Stimulated activated CD4-positive, alpha-beta T cell treated with anti-CD3 and anti-CD28 coated beads, TNF-alpha, amount 100 ng/mL, for 1 hour (primary cell): ENCODE measurements at places on chromosomes 3 and 15.

DNA sequence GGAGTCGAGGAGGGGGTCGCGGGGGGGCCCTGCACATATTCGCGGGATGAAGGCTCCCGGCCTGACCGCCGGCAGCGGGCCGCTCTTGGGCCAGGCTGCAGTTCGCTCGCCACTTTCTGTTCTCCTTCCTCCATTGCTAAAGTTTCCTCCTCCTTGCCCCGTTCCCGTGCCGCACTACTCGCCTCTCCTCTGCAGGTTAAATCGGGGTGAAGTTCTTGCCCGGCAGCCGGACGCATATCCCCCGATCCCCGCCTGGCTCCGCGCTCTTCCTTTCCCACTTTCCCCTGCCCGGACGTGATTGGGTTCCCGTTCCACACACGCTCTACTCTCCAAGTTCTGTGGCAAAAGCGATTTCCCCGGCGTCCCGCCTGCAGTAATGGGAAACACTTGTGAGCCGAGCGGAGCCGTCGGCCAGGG, 556 bp downstream of the CRYBG3 start:
- no peak for DNase-seq

DNA sequence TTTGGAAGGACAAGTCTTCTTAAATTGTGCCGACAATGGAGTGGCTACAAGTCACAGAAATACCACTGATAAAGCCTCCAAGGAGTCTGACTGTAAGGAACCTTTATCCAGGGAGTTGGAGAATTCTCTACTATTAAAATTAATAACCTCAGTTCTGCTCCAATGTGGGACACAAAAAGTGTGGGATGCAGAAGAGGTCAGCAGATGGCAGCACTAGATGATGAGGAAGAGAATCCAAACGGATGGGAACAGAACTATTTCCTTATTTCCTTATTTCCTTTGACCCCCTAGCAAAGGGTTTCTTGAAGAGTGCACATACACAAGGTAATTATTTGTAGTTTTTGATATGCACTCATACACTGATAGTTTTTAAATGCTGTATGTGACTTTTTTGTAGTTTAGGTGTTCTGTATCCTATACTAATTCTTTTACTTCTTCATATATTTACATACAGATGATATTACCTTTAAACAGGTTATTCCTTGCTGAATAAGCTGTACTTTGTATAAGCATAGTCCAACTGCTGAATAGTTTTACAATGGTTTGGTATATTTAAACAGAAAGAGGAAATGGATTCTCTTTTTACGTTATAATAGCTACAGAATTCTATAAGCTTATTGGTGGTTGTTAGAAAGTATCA, 25.6 kb upstream of the NLGN1 start:
- no peak for DNase-seq

- DNase-seq, result no peak
These were observed 322.2 kb downstream of the SLC9A9 start for GRCh38 chr3:143526011-143526545.

DNA sequence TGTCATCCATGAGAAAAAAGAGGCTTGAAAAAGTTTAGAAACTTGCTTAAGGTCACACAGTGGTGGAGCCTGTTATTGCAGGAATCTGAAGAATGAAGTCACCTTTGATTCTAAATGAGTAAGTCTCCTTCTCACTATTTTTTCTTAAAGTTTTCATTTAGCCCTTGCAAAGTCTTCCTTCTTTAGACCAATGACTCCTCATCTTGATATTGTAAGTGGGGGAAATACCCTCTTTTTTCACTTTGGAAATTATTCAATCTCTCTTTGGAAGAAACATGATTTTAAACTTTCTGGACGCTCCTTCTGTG, 787 bp upstream of the SLMAP start:
- no peak for DNase-seq

GRCh38 chr3:100992231-100993012, 799 bp downstream of the ABI3BP start:
- no peak for DNase-seq

DNA sequence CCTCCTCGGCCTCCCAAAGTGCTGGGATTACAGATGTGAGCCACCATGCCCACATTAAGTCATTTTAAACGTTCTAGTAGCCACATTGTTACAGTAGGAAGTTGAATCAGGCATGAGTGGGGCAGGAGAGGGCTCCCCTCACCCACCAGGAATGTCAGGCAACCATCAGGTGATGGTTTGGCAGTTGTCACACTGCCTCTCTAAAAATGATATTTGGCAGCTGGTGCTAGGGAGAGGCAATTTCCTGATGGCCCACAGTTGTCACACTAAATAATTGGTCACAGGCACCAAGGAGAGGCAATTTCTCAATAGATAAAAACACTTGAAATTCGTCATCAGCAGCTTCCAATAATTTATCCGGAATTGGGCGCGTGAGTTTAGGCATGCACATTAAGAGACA, 79.2 kb upstream of the ABHD2 start:
- no peak for DNase-seq

DNA sequence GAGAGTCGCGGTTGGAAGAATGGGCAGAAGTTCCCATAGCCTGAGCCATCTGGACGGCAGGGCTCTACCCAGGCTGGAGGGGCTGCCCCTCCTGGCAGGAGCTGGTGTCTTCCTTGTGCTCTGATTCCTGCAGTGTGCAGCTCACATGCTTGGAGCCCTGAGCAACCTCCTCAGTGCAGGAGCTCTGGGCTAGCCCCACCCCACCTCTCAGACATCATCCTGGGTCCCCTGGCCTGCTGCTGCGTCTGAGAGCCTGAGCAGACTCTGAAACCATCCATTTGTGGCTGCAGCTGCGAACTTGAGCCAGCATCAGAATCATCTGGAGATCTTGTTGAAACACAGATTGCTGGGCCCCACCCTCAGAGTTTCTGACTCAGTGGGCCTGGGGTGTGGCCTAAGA, 42.8 kb downstream of the POMGNT2 start:
- no peak for DNase-seq

DNA sequence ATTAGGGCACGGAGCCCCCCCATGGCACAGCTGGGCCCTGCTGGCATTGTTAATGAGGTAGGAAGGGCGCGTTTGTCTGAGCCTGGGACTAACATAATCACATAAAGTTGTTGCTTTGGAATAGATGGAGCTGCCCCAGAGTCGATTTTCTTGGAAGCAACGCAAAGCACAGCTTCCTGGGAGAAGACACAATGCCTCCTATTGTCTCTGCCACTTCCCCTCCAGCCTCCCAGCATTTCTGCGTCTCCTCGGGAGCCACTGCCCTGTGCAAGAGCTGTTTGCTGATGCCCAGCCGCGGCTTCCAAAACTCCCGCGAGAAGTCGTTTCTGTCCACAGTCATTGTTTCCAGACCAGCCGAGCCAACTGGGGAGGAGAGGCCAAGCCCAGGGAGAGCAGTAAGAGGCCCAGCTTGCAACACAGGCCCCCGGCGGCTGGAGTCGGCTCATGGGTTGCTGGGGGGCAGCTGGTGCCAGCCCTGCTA, 18.1 kb upstream of the ALDH1A3 start:
- no peak for DNase-seq

DNA sequence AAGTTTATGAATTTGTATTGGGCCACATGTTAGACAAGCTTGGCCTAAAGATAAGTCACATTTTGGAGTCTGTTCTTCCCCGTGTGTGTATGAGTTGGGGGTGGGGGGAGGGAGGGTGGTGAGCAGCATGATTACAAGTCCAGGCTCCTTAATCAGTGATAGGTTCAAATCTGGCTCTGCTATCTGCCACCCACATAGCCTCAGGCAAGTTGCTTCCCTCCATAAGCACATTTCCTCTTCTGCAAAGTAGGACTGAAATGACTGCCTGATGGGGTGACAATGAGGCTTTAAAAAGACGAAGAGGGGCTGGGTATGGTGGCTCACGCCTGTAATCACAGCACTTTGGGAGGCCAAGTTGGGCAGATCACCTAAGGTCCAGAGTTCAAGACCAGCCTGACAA, 1.1 kb upstream of the SPATA12 start:
- DNase-seq, result no peak

DNA sequence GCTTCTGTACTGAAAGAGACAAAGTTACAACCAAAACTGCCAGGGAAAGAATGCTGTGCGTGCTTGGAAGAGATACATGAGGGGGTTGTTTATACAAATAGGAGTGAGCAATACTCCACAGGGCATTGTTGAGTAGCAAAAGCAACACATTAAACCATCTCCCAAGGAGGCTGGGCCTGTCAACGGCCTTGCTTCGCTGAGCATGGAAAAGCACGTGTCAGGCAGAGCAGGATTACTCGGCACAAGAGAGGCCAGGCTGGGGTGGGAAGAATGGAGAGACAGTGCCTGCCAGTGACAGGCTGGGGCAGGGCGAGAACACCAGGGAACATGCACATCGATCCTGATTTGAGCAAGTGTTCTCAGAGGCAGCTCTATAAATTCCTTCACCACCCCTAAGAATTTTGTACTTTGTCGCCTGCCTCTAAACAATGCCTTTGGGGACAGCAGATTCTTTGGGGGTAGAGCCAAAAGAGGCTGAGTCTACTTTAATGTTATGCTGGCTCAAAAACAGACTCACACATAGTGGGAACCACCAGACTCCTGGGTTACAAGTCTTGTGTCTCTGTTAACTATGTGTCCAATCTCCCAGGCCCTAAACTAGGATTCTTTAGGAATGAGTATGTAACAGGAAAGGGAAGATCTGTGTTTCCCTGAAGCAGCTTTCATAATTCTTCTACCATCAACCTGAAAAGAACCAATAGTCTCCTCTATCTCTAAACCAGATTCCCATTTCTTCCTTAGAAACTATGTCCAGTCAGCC, 67.2 kb downstream of the LIPC start:
- no peak for DNase-seq

GRCh38 chr3:12992629-12993516, 80.4 kb downstream of the IQSEC1 start:
- DNase-seq, result no peak

- DNase-seq, result no peak
These were observed 78.6 kb downstream of the MLH1 start for GRCh38 chr3:37071921-37072320.

GRCh38 chr3:63338351-63338750, 60.2 kb downstream of the SYNPR start:
- DNase-seq, result no peak

GRCh38 chr3:45582430-45582829, 12.1 kb upstream of the LIMD1 start:
- DNase-seq, result no peak

DNA sequence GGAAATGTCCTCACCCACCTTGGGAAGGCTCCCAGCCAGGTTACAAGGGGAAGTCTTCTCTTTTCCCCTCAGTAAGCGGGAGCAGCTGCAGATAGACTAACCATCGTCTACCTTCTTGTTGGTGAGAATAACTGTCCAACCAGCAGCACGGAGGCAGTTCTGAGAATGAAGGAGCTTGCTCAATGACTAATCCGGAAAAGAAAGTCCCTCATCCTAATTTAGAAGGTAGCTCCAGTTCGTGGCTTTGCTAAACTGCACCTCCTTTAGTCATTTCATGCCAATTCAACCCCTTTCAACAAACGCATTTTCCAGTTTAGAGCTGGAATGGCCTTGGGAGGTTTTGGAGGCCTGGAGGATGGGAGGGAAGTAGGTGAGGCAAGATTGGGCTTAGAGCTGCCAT, 527.4 kb upstream of the PROK2 start:
- DNase-seq, result no peak

DNA sequence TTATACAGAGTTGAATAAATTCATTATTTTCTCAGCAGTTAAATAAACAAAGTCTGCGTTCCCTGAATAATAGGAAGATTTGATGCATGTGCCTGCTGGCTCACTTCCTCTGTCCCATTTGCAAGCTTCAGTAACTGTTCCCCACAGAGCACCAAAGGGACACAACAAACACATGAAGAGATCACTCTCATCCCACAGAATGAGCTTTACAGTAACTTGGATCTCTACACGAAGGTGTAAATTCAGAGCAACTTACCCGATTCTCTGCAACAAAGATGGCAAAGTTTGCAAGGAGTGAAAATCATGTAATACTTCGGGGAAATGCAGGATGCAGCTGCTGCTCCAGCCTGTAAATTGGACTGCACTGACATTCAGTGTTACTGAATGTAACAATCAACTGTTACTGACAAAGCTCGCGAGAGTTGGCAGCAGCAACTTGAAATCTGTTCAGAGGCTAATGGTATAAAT, at the start of gene BCHE:
BCHE (minus strand) TSS at position 366 of the 468 bp plus-strand sequence. CDS start 6,390 bp downstream, outside the sequence.
- DNase-seq, result no peak

DNA sequence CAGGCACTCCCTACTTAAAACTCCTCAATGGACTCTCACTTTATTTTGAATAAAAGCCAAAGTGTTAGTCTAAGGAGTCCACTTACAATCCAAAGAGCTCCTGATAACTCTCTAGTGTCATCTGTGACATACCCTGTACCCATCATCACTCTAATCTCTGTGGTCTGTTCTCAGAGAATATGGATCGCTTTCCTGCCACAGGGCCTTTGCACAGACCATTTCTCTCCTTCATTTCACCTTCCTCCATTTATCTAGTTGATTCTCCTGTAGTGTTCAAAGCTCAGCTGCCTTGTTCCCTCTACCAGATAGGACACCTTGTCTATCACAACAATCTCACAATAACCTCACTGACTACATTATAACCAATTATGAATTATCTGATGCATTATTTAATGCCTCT, 185.4 kb upstream of the KBTBD8 start:
- DNase-seq, result no peak

- DNase-seq, result no peak
These were observed 29.8 kb downstream of the THBS1 start for GRCh38 chr15:39610665-39611064.

GRCh38 chr3:61580982-61581643, 19.7 kb downstream of the PTPRG start:
- no peak for DNase-seq

GRCh38 chr3:36393563-36393962, 13.3 kb downstream of the STAC start:
- no peak for DNase-seq

DNA sequence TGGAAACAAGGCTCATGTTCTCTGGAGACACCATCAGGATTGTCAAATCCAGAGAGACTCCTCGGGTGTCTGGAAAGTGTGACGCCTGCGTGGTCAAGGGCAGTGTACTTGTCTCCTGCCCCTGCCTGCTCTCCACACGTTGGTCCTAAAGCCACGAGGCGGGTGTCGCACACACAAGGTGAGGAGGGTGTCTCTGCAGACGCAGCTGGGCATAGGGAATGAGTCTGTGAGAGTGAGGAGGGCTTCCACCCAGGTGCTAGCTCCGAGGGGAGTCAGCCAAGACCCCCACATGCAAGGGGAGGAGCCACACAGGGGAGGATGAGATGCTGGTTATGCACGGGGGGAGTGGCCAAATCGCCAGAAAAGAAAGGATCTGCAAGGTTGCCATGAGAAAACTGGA, 27.9 kb upstream of the OCA2 start:
- DNase-seq, result no peak

GRCh38 chr3:52845157-52845556, 10.3 kb upstream of the MUSTN1 start:
- no peak for DNase-seq

- no peak for DNase-seq
These were observed 227.8 kb upstream of the LYSMD4 start for GRCh38 chr15:99961011-99961441.

- DNase-seq, result no peak
These were observed 1.3 kb downstream of the SPSB4 start for GRCh38 chr3:141052201-141053069.

DNA sequence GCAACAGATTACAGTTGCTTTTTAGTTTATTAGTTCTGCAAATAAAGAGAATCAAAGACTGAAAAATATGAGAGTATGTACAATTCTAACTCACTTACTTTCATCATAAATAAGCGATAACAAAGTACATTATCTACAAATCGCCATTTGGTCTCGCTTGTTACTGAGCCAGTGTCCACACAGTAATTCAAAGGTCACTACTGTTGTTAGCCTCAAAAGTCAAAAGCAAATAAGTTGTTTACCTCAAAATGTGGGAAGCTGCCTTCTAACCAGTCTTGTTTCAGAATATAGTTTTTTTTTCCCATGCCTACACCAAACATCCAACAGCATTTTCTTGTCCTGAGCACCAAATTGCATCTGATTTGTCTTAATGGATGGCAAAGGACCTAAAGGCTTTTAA, 127.4 kb upstream of the FAM3D start:
- DNase-seq, result no peak
